ENCODE measurements at places on chromosomes 3 and 15. TPM values are rescaled to one million over a fixed set of nuclear protein-coding genes. Genes with fewer than 3 reads are reported as not detected.

DNA sequence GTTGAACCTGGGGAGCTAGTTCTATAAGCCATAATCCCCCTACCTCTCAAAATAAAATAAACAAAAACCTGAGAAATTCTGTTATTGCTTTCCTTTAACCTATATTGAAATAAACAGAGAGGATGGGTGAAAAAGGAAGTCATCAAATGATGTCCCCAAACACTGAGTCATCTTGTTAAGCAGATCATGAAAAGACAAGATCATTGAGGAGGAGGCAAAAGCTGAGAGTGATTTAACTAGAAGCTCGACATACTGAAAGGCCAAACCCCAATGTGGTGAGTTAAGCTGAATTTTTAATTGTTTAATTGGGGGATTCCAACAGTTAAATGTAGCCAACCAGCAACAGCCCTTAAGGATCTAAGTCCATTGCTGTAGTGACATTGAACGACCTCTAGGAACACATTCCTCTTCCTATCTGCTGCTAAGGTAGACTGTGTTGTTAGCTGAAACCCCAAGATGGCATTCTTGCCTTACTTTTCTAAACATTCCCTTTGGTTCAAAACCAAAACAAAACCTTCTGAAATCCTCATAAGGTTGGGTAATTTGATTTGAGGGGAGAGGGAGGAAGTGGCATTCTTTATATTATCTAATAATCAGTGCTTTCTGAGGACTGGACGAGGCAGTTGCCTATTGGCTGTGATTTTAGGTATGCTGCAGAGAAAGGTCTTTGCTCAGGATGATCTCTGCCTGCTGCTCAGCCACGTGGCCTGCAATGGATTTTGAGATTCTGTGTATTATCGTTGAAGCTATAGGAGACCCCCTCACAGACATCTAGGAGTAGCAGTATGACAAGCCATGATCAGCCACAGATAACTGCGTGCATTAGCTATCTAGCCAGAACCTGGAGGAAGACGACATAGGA lies 62.7 kb upstream of the BNIP2 start:
- H3K36me3 ChIP-seq = no peaks in the 10 kb centered on the region
- H3K4me1 ChIP-seq = peaks cover 9% of the 10 kb centered on the region
- H3K27ac ChIP-seq = no peak overlapping the region
- H3K27me3 ChIP-seq = peaks cover 12% of the 10 kb centered on the region

DNA sequence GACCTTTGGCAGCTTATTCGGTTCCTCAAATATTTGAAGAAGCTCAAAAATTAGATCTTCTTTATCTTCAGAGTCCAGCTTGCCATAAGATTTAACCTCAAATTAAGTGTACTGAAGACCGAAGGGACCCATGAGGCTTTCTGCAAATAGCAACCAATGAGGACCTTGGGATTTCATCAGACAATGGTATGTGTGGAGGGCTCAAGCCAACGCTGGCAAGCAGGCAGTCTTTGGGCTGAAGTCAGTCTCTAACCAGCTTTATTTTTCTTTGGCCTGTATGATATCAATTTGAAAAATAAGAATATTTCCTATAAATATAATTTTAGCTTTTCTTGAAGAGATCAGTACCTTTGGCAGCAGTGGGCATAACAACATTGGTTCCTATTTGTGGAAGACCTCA lies 692.7 kb downstream of the MCTP2 start:
- no peak overlapping the region for H3K4me3 ChIP-seq
- H3K27me3 ChIP-seq = no peaks in the 10 kb centered on the region
- DNase-seq = no peak
- no peaks in the 10 kb centered on the region for H3K4me1 ChIP-seq

DNA sequence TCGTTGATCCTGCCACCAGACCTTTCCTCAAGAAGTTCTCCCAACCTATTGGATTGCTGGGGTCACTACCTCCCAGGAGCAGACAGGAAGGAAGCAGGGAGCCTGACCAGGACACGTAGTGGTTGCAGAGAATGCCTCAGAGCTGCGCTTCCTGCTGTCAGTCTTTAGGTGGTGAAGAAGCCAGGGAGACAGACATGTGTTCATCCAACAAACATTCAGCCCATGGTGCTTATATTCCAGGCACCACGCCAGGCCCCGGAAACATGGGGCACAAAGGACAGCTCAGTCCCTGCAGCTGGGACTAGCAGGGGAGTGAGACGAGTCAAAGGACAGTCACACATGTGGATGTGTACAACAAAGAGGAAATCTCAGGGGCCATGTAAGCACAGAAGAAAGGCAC lies 26.0 kb upstream of the CORO2B start:
- H3K36me3 ChIP-seq = no peaks in the 10 kb centered on the region
- H3K27me3 ChIP-seq = peaks cover 21% of the 10 kb centered on the region
- H3K27ac ChIP-seq = no peak overlapping the region
- no peak for DNase-seq

- H3K27ac ChIP-seq = no peak overlapping the region
- no peaks in the 10 kb centered on the region for H3K36me3 ChIP-seq
- no peak overlapping the region for H3K4me3 ChIP-seq
These were observed 39.9 kb downstream of the CLSTN2 start for GRCh38 chr3:139974809-139975425.

The GOLGA6L22 gene
- not detected for total RNA-seq

DNA sequence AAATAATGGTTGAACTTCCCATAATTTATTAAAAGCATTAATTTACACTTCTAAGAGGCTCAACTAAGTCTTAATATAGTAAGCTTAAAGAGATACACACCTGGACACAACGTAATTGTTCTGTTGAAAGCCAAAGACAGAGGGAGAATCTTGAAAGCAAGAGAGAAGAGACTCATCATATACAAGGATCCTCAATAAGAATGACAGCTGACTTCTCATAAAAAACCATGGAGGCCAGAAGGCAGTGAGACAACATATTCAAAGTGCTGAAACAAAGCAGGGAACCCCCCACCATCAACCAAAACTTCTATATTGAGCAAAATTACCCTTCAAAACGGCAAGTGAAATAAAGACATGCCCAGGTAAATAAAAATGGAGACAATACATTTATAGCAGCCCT lies 16.6 kb upstream of the GABRG3 start:
- no peaks in the 10 kb centered on the region for H3K4me1 ChIP-seq

The OCA2 gene
- total RNA-seq = not detected

The ANKRD34C gene
- not detected for total RNA-seq

The SLC9C1 gene
- total RNA-seq = not detected

The SAMMSON gene
- not detected for total RNA-seq

DNA sequence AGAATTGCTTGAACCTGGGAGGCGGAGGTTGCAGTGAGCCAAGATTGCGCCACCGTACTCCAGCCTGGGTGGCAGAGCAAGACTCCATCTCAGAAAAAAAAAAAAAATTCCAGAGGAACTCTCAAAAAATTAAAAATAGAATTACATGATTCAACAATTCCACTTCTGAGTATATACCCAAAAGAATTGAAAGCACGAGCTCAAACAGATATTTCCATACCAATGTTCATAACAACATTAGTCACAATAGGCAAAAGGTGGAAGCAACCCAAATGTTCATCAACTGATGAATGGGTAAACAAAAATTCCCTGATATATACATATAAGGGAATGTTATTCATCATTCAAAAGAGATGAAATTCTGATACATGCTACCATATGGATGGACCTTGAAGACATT lies 16.9 kb upstream of the MORF4L1 start:
- no peaks in the 10 kb centered on the region for H3K36me3 ChIP-seq
- H3K27ac ChIP-seq = no peak overlapping the region
- H3K27me3 ChIP-seq = no peaks in the 10 kb centered on the region

- no peak for DNase-seq
- H3K27ac ChIP-seq = no peak overlapping the region
- no peaks in the 10 kb centered on the region for H3K36me3 ChIP-seq
- no peak overlapping the region for H3K4me3 ChIP-seq
- peaks cover 3% of the 10 kb centered on the region for H3K27me3 ChIP-seq
These were observed 102.1 kb downstream of the DUT start for GRCh38 chr15:48433226-48433886.

- no peaks in the 10 kb centered on the region for H3K36me3 ChIP-seq
- H3K27me3 ChIP-seq = no peaks in the 10 kb centered on the region
- no peak overlapping the region for H3K4me3 ChIP-seq
- no peak overlapping the region for H3K27ac ChIP-seq
- H3K4me1 ChIP-seq = no peaks in the 10 kb centered on the region
These were observed 202.3 kb upstream of the STAC start for GRCh38 chr3:36178018-36178417.

The VIPR1 gene
- total RNA-seq = 26.9 TPM

The FBLN2 gene
- total RNA-seq = 2.7 TPM

The ABHD10 gene
- total RNA-seq = 40.4 TPM

DNA sequence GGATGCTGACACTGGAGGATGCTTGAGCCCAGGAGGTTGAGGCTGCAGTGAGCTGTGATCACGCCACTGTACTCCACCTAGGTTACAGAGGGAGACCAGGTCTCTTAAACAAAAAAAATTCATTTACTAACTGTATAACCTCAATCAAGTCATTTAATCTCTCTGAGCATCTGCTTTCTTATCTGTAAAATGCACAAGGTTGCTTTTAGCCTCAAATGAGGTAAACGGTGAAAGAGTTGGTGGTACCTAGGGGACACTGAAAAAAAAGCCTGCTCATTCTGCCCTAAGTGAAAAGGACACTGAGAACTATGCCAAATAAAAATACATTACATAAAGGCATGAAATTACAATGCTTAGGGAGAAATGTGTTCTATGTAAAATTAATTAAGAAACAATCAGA lies 3.4 kb downstream of the PP2D1 start:
- no peaks in the 10 kb centered on the region for H3K4me1 ChIP-seq
- no peak overlapping the region for H3K27ac ChIP-seq
- no peaks in the 10 kb centered on the region for H3K27me3 ChIP-seq
- DNase-seq = no peak

DNA sequence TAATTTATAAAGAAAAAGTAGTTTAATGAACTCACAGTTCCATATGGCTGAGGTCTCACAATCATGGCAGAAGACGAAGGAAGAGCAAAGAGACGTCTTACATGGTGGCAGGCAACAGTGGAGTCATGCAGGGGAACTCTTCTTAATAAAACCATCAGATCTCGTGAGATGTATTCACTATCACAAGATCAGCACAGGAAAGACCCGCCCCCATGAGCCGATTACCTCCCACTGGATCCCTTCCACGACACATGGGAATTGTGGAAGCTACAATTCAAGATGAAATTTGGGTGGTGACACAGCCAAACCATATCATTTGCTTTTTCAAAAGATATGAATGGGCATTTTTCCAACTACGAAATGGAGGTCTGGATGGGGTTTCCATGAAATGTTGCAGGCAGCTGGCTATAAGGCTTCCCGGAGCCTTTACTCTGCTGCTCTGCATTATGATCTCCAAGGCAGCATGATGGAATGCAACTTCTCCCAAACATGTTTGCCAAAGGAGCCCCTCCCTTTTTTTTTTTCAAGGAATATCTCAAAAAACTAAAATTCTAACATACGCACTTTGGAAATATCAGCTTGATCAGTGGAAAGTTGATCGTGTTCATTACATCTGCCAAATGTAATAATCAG lies 189.7 kb downstream of the MEX3B start:
- H3K4me3 ChIP-seq = no peak overlapping the region
- no peaks in the 10 kb centered on the region for H3K4me1 ChIP-seq
- H3K27me3 ChIP-seq = no peaks in the 10 kb centered on the region
- no peak overlapping the region for H3K27ac ChIP-seq
- DNase-seq = no peak

GRCh38 chr3:141274411-141275031 lies 42.9 kb downstream of the PXYLP1 start:
- H3K36me3 ChIP-seq = peaks cover 17% of the 10 kb centered on the region
- H3K27me3 ChIP-seq = no peaks in the 10 kb centered on the region

GRCh38 chr3:51935886-51936755 lies 5.6 kb downstream of the RRP9 start:
- no peak overlapping the region for H3K4me3 ChIP-seq
- DNase-seq = no peak
- H3K27me3 ChIP-seq = no peaks in the 10 kb centered on the region
- H3K27ac ChIP-seq = no peak overlapping the region
- peaks cover 20% of the 10 kb centered on the region for H3K36me3 ChIP-seq

GRCh38 chr3:60675424-60675823 lies 575.8 kb downstream of the FHIT start:
- no peak overlapping the region for H3K27ac ChIP-seq
- DNase-seq = no peak
- H3K27me3 ChIP-seq = no peaks in the 10 kb centered on the region
- H3K4me3 ChIP-seq = no peak overlapping the region
- H3K4me1 ChIP-seq = no peaks in the 10 kb centered on the region
- H3K36me3 ChIP-seq = peaks cover 1% of the 10 kb centered on the region

DNA sequence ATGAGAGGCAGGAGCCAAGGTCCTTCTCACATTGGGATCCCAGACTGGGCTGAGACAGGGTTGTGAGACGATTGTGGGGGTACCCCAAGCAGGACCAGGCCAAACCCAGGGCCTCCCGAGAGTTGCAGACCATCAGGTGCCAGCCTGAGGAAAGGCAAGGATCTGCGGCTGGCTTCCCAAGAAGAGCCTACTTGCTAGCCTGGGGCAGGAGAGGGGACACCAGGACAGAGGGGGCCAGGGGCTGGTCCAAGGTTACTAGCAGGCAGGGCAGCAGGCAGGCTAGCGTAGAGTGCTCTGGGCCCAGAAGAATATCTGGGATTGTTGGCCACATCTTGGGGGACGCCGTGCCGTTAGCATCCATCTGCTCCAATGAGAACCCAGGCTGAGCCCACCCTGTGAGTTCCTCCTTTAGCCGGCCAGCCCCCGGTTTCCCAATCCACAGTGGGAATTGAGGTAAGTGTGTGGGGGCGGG lies 546 bp downstream of the CISH start:
- H3K4me1 ChIP-seq = peaks cover 33% of the 10 kb centered on the region
- no peaks in the 10 kb centered on the region for H3K27me3 ChIP-seq
- H3K27ac ChIP-seq = peak overlapping the region; percentile 100

DNA sequence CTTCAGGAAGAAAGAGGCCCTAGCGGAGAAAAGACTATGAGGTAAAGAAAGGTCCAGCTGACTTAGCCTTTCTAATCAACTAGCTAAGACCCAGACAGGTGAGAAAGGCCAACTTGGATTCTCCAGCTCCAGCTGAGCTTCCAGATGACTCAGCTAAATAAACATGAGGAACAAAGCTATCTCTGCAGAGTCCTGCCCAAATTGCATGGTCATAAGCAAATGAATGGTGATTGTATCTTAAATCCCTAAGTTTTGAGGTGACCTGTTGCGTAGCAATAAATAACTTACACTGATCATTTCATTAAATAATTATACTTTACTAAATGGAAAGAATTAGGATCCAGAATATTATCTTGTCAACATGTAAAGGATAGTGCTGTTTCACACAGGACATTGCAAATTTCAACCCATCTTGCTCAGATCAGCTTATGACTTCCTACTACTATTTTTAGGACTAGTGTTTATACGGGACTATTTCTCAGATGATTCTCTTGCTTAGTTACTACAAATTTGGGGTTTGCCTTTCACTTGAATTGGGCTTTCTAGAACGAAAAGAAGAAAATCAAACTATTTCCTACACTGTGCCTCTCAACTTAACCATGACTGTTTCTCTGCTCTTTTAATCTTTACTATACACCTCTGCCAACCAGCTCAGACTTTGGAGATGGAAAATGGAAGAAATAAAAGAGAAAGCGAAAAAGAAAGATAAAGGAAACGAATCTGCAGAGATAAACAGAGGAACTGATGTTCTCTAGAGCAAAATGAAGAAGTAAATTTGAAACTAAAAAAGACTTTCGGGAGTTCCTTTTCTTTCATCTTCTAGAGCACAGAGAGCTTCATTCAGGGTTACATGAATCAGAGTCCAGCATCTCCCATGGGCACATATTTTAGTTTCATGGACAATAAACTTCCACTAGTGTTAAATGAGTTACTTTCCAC lies 6.6 kb upstream of the ADGRG7 start:
- H3K4me1 ChIP-seq = peaks cover 23% of the 10 kb centered on the region
- no peak for DNase-seq
- peak overlapping the region; percentile 72 for H3K4me3 ChIP-seq
- peak overlapping the region; percentile 64 for H3K27ac ChIP-seq
- peaks cover 12% of the 10 kb centered on the region for H3K27me3 ChIP-seq
- peaks cover 3% of the 10 kb centered on the region for H3K36me3 ChIP-seq

The P2RY13 gene
- total RNA-seq = not detected
